Iris pigment epithelial cell (primary cell): ENCODE measurements at places on chromosomes 6 and 20.

DNA sequence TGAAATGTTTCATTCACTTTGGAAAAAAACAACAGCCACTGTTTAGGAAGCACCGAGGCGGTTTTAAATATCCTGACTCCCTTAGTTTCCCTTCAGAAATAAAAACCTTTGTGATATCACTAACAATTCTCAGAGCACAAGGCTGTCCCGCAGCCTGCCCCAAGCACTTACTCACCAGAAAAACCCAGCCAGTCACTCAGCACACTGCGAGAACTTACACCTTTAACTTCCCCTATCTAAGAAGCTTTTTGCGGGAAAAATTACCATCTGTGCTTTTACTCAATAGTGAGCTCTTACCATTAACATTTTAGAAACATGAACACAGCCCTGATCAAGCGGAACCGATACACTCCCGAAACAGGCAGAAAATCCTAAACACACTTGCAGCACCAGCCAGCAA, 9.3 kb downstream of the ZBTB46 start:
- no peak for DNase-seq

DNA sequence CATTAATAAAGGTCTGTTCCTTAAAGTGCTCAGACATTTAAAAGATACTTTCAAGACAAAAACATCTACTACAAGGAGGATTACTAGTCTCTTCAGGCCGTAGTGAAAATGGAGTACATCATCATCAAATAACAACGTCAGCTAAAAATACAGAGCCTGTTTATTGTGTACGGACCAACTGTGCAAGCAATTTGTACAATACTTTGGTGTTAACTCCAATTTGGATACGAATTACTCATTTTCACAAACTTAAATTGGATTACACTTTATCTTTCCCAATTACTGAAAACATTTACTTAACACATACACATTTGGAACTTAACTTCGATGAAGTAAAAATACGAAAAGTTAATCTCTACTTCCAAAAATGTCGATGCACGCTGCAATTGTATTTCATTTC, 802 bp downstream of the CYP39A1 start:
- DNase-seq = peak; percentile 17

GRCh38 chr6:99559057-99559456, 9.4 kb downstream of the CCNC start:
- no peak for DNase-seq

GRCh38 chr6:20955751-20956150, 421.5 kb downstream of the CDKAL1 start:
- no peak for DNase-seq

DNA sequence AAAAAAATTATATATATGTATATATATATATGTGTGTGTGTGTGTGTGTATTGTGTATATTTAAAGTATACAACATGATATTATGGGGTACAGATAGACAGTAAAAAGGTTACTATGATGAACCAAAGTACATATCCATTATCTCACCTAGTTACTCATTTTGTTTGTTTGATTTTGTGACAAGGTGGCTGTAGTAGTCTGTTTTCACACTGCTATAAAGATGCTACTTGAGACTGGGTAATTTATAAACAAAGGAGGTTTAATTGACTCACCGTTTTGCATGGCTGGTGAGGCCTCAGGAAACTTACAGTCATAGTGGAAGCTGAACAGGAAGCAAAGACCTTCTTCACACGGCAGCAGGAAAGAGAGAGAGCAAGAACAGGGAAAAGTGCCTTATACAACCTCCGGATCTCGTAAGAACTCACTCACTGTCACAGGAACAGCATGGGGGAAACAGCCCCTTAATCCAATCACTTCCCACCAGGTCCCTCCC, 30.2 kb upstream of the DACT2 start:
- DNase-seq = no peak

- DNase-seq = no peak
Measured at GRCh38 chr6:46586906-46587305, 65.7 kb downstream of the CYP39A1 start.

DNA sequence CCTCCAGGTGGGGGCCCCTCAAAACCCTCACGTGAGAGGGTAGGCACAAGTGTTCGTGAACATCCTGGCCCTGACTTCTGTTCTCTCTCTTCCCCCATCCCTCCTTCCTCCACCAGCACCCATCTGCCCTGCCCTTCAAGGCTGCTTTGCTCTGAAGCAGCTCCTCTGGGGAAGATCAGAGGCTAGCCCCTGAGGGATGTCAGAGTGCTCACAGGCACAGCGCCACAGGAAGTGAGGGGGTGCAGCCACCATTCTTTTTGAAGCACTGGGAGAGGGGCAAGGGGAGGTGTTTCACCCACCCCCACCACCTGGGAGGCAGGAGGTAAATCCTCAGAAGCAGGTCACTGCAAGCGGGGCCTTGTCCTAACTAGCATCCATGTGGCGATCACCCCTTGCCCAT, 11.4 kb downstream of the MOCS1 start:
- no peak for DNase-seq

- peak; percentile 80 for DNase-seq
Measured at GRCh38 chr6:134138226-134138975, 86.0 kb upstream of the SLC2A12 start.

DNA sequence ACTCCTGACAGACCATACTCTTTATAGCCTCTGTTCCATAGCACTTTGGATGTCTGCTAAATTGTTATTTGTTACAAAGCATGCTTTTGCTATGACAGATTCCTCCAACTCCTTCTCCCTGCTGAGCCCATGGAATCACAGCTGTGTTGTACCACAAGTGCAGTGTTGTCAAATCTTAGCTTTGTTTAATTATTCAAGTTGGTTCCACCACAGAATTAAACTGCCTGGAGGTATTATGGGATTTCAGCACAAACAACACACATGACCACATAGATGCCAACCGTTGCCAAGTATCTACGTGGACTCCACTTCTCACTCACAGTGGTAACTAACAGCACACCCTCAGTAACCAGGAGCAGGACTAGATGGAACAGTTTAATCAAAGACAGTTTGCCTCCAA, 32.7 kb upstream of the MARCKS start:
- no peak for DNase-seq

- DNase-seq = peak; percentile 68
Measured at GRCh38 chr20:52312132-52312729, 120.7 kb upstream of the ZFP64 start.

- DNase-seq = no peak
Measured at GRCh38 chr6:167560673-167561569, 236.0 kb downstream of the TTLL2 start.

GRCh38 chr6:43910638-43911353, 140.8 kb downstream of the VEGFA start:
- peak; percentile 63 for DNase-seq

GRCh38 chr6:157962601-157963302, 18.9 kb upstream of the SYNJ2 start:
- DNase-seq = peak; percentile 86

DNA sequence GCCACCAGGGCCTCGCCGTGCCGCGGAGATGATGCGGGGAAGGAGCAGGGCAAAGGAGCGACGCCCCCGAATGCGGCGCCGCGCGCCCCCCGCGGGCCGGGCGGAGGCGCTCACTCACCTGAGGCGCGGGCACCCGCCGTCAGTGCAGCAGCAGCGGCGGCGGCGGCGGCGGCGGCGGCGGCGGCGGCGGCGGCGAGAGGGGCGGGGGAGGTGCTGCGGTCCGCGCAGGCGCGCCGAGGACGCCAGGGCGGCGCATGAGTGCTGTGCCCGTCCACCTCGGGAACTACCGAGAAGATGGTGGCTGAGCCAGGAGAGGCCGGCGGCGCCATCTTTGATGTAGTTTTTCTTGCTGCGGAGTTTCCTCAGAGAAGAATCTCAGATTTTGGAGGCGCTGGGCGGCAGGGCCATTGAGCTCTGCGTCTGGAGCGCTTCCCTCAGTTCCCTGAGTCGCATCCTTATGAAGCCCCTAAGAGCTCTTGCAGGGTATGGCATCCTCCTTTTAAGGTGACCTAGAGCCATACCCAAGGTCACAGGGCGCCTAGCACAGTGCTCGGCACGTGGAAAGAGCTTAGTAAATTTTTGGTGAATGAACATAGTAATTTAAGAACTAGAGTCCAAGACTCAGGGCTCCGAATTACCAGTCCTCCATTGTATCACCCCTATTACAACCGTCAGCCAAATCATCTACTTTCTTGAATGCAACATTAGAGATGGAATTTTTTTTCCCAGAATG, at the start of gene NDRG3:
Gene NDRG3 (minus strand): TSS at position 164 of the 733 bp plus-strand sequence. CDS start 24,355 bp downstream, outside the sequence.
- DNase-seq = peak; percentile 90

DNA sequence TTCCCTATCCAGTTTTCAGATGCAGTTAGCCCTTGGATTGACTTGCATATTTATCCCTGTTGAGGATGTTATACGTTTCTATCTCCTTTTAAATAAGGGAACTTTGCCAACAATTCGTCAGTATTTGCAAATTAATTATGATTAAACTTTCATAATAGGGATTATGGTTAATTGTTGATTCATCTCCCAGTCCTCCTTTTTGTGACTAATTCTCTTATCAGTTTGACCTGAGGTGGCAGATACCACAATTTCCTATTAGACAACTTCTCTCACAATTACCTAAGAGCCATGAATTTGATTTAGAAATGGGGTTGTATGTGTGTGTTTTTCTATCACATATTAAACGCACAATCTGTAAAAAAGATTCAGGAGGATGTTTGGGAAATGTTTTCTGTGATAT, 172.9 kb downstream of the LAMA2 start:
- DNase-seq = peak; percentile 12

DNA sequence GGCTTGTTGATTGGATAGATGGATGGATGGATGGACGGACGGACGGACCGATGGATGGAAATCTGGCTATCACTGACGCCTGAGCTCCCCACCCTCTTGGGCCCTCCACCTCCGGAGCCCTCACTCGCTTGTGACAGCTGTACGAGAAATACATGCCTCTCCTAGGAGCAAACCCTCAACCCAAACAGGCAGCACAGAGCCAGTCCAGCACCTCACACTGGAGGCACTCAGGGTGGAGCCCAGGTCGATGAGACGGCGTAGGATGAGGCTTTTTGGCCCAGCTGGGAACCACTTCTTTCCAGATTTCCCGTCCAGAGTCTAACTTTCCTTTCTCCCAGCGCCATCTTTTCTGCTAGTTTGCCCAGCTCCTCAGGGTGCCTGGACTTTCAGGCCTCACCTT, 2.7 kb upstream of the LY6G5C start:
- DNase-seq = no peak
